Smooth muscle cell of the umbilical artery (primary cell): ENCODE measurements at places on chromosomes 5 and 9. TPM values are rescaled to one million over a fixed set of nuclear protein-coding genes. Genes with fewer than 3 reads are reported as not detected.

ABCA2 gene
- 46.0 and 68.3 TPM in 2 replicates for total RNA-seq

ORM1 gene
- total RNA-seq: not detected in 2 replicates

DMRT3 gene
- not detected in 2 replicates for total RNA-seq

COL5A1 gene
- total RNA-seq: 1,286 and 1,941 TPM in 2 replicates
